Globus pallidus (tissue), 1 donor: ENCODE measurements at places on chromosomes 12 and 14.

DNA sequence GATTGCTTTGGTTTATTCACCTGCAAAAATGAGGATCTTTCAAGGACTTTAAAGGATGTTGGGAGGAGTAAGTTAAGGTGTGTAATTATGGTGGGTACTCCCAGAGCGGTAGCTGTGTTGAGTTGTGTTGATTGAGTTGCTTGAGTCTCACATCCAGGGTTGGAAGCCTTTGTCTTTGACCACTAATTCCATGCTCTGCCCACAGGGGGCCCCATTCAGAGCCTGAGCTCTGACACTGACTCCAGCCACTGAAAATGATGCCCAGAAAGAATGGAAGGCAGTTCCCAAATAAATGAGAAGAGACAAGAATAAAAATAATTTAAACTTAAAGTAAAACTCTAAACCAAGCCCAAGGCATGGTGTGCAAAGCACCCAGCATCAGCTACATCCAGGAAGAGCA is 237.4 kb upstream of the PWP1 start:
- no peak for DNase-seq

DNA sequence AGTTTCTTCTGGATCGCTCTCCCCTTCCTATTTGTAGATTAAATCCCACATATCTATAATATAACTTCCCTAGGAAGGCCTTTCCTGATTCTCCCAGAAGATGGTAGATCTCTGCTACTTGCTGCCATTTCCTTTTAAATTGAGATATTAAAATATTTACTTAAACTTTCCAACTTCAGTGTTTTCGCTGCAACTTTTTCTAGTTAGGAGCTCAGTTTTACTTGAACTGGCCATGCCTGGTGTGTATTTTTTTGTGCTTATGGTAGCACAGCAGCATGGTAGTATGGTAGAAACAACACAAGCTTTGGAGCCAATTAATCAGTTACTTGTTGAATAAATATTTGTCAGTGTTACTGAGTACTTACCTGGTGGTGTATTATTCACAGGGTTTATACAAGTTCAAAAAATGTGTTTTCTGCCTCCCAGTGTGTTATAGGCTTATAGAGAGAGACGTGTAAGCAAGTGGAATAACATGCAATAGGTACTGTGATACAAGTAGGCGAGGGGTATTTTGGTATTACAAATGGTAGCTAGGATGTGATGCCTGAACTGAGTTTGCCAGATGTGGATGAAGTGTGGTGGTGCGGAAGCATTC is 2.9 kb downstream of the POLR3B start:
- no peak for DNase-seq

GRCh38 chr12:114976372-114976771 is 292.4 kb upstream of the TBX3 start:
- DNase-seq: no peak

- no peak for DNase-seq
Measured at GRCh38 chr12:112841906-112842305, 50.4 kb downstream of the RPH3A start.

- DNase-seq: no peak
Measured at GRCh38 chr12:15846887-15847286, 35.3 kb upstream of the STRAP start.

- no peak for DNase-seq
Measured at GRCh38 chr12:76020281-76020680, 11.3 kb downstream of the PHLDA1 start.

DNA sequence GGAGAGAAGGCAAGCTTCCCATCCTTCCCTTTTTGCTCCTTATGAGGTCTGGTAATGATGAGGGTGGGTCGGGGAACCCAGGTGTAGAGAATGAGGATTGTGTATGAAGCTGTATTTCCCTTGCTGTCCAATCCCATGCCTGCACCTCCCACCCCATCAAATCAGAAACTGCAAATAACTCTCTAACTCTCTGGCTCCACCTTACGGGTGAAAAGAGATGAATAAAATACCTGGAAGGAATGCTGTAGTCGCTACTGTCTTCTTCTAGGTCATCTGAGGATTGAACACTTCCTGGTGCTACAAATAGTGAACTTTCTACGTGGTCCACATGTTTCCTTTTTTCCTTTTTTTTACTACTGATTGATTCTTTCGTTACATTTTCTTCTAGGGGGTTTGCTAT is 38.9 kb upstream of the DICER1 start:
- DNase-seq: no peak

GRCh38 chr14:41799817-41800216 is 193.1 kb downstream of the LRFN5 start:
- no peak for DNase-seq

DNA sequence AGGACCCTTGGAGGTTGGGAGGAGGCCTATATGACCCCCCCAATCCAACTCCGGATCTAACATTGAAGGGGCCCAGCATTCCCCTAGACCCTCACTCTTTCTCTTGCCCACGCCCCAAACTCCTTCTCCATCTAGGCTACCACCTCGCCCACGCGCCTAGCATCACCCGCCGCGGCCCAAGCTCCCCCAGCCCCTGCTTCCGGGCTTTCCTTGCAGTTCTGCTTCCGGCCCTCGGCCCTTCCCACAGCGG is 445 bp downstream of the CERS5 start:
- no peak for DNase-seq

GRCh38 chr14:89476354-89476896 is 59.4 kb upstream of the FOXN3 start:
- DNase-seq: no peak

DNA sequence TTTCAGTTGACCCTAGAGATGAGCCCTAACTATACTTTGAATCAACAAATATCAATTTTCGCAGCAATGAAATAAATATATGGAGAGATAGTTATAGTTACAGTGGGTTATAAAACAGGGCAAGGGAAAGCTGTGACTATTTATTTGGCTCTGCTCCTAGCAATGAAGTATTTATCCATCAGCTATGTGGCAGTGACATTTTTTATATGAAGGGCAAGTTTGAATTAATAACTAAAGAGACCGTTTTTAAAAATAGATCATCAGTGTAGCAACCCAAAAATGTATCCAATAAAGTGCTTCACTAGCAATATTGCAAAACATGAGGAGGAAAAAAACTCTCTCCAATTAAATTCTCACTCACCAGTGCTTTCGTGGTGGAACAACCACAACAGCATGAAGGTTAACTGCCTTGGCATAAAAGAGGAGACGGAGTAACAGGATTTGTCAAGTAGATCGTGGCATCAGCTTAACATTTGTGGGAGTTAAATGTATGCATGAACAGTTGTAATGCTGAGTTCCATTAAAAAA is 58.1 kb upstream of the NUDT4 start:
- no peak for DNase-seq

DNA sequence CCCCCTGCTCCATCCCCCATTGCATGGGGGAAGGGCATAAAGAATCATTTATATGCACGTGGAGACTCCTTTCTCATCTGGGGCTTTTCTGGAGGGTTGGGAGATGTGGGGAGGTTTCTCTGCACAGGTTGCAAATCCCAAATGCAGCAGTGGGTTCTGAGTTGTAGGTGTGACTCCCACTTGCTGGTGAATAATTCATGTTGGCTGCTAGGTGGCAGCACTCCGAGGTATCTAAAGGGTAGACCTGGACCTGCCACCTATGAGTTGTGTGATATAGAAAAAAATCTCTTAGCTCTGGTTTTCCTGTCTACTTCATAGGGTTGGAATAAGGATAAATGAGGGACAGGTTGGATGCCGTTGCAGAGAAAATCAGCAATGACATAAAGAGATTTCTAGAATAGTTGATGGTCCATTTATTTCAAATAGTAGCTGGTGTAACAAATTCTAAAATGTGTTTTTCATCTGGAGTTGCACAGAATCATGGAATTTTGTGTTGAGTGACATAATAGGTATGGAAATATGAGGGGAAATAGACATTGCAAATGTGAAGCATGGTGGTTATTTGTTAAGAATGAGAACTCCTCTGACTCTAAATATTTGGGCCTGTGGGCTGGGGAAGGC is 4.6 kb downstream of the MARCHF9 start:
- DNase-seq: no peak

DNA sequence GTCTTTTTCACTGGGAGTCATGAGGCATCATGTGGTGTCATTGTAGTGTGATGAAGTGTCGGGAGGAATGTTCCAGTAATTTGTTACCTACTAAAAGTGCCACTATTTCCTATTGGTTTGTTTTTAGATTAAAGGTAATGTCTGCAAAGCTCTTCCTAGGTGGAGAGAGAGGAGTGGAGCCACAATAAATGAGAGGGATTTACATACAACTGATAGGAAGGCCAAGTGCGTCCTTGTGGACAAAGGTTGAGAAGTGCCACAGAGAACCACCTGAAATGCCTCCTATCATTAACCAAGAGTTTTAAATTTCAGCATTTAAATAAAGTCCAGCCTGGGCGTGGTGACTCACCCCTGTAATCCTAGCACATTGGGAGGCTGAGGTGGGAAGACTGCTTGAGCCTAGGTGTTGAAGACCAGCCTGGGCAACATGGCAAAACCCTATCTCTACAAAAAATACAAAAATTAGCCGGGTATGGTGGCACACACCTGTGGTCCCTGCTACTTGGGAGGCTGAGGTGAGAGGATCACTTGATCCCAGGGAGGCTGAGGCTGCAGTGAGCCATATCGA is 2.5 kb upstream of the SNX6 start:
- no peak for DNase-seq

DNA sequence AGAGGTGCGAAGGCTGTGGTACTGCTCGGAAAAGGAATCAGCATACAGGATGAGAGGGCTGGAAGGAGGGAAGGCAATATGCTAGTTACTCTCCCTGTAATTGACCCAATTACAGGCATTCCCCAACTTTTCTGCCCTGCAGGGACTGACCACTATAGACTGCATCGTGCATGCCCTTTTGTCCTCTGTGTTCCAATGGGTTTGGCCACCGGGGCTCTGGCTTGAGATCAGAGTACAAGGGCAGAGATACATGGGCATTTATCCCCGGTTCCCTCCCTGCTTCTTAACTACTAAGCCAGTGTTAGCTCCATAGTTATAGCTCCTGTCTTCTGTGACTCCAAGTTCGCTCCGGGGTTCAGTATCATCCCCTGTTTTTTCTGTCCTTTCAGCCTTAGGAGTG is 59.7 kb downstream of the GTF2A1 start:
- DNase-seq: no peak

GRCh38 chr12:102462795-102463465 is 17.4 kb downstream of the IGF1 start:
- DNase-seq: no peak

DNA sequence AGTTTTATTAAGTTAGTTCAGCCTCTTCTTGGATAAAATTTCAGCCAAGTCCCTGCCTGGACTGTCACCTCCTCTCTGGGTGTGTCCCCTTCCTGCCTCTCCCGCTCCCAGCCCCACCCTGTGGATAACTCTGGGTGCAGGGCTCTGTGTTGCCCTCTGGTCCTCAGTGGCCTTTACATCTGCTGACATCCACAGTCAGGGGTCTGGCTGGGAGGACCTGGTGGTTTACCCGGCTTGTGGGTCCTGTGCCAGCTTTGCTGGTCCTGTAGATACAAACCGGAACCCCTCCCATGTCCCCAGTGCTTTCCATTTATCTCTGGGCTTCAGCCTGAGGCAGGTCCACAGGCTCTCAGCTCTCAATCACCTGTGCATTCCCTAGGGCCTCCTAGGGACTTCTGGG is 28.9 kb upstream of the PLEKHG3 start:
- DNase-seq: no peak

DNA sequence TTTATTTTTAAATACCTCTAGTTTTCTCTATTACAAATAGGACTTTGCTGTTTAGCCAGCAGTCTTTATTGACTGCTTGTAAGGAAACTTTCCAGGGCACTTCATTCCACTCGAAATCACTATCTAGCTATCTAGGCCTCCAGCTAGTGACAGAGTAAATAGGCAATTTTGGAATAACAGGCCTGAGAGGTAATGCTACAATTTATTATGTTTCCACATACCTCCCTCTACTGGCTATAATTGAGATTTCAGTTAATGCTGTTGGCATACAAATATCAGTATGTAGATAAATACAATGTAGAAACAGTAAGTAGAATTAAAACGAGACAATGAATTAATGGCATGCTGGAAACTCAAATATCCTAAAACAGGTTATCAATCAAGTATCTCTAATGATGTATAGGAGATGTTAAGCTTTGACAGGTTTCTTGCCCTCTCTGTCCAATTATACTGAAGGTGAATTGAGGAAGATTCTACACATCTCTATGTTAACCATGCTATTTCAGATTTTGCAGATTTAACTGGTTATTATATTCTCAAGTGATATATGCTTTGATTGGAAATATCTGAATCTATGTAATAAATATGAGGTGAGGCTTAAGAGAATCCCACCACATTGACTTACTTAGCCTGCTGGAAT is 7.2 kb downstream of the DTD2 start:
- peak; percentile 46 for DNase-seq

DNA sequence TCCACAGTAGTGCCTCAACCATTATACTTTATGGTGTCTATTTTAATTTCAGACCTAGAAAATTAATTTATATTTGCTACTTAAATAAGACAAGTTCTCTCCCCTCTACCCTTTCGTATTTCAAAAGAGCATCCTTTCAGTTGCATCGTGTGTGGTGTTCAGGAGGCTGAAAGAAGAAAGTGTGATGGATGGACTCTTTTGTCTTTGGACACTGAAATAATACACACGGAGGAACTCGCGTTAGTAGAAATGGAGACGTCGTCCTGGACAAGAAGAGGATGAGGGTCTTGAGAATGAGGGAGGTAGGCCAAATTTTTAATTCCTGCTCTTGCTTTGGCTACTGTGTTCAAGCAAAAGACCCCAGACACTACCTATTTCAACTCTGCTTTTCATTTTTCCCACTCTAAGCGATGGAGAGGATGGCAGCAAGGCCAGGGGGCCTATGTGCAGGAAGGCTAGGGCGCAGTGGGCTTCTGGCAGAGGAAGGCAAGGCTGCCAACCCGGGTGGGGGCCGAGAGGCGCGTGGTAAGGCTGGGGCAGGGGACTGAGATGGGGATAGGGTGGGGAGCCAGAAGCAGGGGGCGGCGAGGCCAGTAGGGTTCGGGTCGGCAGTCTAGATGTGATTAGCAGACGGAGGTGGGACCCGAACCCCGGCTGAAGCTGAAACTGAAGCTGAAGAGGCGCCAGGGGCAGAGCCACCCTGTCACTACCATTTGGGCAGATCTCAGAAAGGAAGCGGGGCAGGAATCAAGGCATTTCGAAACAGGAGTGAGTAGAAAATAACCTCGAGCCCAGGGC is 722 bp downstream of the TMED8 start:
- DNase-seq: no peak

GRCh38 chr12:29889737-29890136 is 106.0 kb upstream of the TMTC1 start:
- peak; percentile 31 for DNase-seq

DNA sequence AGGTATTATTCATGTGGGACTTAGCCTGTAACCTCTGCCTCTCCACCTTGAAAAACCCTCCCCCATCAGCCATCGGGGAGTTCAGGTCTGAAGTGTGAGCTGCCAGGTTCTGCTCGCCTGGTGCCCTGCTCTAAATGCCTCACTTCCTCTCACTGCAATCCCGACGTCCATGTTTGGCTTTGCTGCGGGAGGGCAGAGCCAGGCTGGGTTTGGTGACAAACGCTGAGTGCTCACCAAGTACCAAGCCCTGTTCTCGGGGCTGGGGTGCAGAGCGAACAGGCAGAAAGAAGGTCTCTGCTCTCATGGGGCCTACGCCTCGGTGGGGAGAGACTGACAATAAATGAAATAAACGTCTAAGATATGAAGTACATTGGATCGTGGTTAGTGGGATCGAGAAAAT is 2.1 kb upstream of the ADGRD1 start:
- DNase-seq: no peak
